Fibroblast of the aortic adventitia (primary cell): ENCODE measurements at places on chromosomes 13 and 19. TPM values are rescaled to one million over a fixed set of nuclear protein-coding genes. Genes with fewer than 3 reads are reported as not detected.

The SBK3 gene
- total RNA-seq = 0.25 TPM in 1 of 2 replicates, not detected in the other

The CPB2 gene
- total RNA-seq = not detected in 2 replicates

The DHDH gene
- not detected in 2 replicates for total RNA-seq

The RFPL4A gene
- total RNA-seq = not detected in 2 replicates

The PRTN3 gene
- total RNA-seq = not detected in 2 replicates

The FFAR2 gene
- not detected in 2 replicates for total RNA-seq

The ZBTB45 gene
- 9.2 and 9.9 TPM in 2 replicates for total RNA-seq

The CBARP gene
- 2.3 and 3.1 TPM in 2 replicates for total RNA-seq

The ZNF415 gene
- total RNA-seq = 2.3 and 4.1 TPM in 2 replicates

The KLK14 gene
- not detected in 2 replicates for total RNA-seq

The MCEMP1 gene
- total RNA-seq = not detected in 2 replicates

The CEACAM16 gene
- not detected in 2 replicates for total RNA-seq

The TYROBP gene
- not detected in 2 replicates for total RNA-seq

The MIR17HG gene
- 4.7 and 8.8 TPM in 2 replicates for total RNA-seq

The FGF22 gene
- total RNA-seq = 0.27 TPM in 1 of 2 replicates, not detected in the other

The ZNF506 gene
- 7.1 and 14.8 TPM in 2 replicates for total RNA-seq

The GGACT gene
- 5.9 and 9.1 TPM in 2 replicates for total RNA-seq

The ZNF534 gene
- total RNA-seq = not detected in 2 replicates

The SULT2A1 gene
- not detected in 2 replicates for total RNA-seq

The PSG3 gene
- total RNA-seq = not detected in 2 replicates

The RASAL3 gene
- total RNA-seq = not detected in 2 replicates

The CCNE1 gene
- 4.8 and 5.6 TPM in 2 replicates for total RNA-seq

The PSG6 gene
- total RNA-seq = not detected in 2 replicates

The PLPPR3 gene
- 0.18 and 0.33 TPM in 2 replicates for total RNA-seq

The GPR42 gene
- total RNA-seq = not detected in 2 replicates

The ZNF888 gene
- total RNA-seq = 0.82 and 4.7 TPM in 2 replicates

The DOCK9 gene
- 10.8 and 28.1 TPM in 2 replicates for total RNA-seq

The ZNF285 gene
- total RNA-seq = 1.6 and 4.1 TPM in 2 replicates

The SYMPK gene
- total RNA-seq = 21.3 and 38.1 TPM in 2 replicates
